ENCODE measurements at places on chromosomes 12 and 14.

GRCh38 chr14:47778631-47779030 is 103.2 kb upstream of the MDGA2 start:
- no peak for DNase-seq

- no peak for DNase-seq
These were observed 112.4 kb upstream of the MAX start for GRCh38 chr14:65214741-65215140.

DNA sequence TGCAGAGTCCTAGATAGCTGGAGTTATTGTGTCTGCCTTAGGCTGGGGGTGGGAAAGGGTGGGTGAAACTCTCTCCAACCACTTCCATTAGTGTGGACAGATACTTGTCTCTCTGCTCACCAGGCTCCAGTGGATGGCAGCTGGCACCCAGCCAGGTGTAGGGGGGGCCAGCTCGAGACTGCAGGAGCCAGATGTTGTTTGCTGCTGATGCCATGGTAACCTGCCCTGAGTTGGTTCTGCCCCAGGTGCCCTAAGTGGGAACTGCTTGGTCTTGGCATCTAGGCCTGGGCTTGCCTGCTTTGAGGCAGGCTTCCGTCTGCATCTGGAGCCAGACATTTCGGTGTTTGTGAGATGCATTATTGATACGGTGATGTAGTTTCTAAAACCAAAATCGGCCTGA is 82.2 kb downstream of the ADCK1 start:
- DNase-seq = no peak

- no peak for DNase-seq
These were observed 5.6 kb downstream of the MSI1 start for GRCh38 chr12:120363274-120363855.

DNA sequence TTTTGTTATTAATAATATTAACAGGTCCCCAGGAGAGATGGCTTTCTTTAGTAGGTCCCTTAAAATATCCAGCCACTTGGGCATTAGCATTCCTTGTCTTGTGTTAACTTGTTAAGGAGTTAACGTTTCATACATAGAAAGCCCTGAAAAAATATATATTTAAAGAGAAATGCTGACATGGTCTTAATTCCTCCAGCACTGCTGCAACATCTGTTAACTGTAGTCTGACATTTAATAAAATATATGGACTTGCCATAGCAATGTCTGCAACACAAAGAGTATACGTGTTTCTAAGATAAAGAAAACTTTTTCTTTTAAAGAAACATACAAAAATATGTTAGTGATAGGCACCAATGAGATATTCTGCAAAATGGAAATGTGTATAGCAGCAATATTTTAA is 10.0 kb downstream of the SLC38A4 start:
- no peak for DNase-seq

- no peak for DNase-seq
These were observed 10.8 kb downstream of the OR4Q3 start for GRCh38 chr14:19754172-19754571.

Data from CD4-positive, alpha-beta T cell treated with Interleukin-2 at 100 ng/mL for 4 hours (primary cell).